Jurkat, Clone E6-1 (cell line): ENCODE measurements at places on chromosomes 1 and 21.
A peak's percentile ranks its signal among the peaks of the same experiment; 100 is the strongest.

GRCh38 chr1:1200876-1201810 lies 5.2 kb downstream of the TNFRSF18 start:
- DNase-seq: no peak

DNA sequence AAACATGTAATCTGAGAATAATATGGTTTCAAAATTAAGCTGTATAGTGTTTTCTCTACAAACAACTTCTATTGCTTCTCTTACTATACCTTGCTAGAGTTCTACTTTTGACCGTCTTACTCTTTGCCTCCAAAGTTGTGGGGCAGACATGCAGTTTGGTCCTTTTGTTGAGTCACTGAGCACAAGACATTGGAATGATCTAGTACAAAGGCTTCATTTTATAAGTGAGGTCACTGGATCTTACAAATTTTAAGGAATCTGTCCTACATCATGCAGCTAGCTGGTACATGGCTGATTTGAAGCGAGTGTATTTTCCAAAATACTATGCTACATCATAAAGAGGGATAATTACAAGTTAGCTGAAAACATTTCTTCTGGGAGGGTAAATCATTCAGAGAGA lies 28.8 kb downstream of the OR10J1 start:
- DNase-seq: no peak

- no peak for DNase-seq
Observed at GRCh38 chr1:231295938-231296337, 41.7 kb downstream of the EXOC8 start.

- no peak for DNase-seq
Observed at GRCh38 chr1:158942490-158942889, 11.1 kb downstream of the PYHIN1 start.

DNA sequence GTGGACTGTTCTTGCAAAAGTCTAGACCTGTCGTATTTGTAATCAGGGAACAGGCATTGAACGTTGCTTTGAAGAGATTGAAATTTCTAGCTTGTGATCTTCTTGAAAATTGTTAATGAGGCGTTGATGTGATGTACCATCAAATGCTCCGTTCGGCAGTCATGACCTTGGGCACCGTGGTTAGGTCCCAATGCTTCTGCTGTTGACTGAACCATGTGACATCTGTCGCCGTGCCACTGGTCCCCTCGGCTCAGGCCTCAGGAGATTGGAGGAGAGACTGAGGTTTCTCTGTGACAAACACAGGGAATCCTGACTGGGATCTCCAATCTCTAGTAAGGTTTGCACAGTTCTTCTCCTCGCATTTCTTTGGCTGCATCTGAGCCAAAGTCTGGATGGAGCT lies 18.1 kb upstream of the KCNAB2 start:
- DNase-seq: peak; percentile 40

DNA sequence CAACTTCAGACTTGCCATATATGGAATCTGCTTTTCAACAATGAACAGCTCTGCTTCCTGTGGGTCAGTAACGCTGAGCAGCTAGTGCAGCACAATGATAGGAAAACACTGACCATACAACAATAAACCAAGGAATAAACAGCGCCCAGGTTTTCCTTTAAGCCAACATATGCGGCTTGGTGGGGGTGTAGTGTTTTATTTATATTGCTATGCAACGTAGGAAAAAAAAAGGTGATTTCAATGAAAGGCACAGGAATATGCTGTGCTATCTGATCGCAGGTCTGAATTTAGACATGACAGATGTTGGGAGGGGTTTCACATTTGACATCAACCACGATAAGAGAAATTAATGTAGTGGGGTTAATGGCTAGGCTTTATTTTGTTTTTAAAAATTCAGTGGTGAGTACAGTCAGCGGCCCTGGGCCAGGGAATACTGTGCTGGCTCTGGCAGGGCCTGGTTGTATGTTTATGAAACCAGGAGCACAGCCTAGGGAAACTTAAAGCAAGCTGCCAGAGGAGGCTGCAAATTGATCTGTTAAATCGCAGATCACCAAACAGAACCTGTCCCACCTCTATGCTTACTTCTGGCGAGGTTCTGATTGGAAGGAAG lies 4.3 kb downstream of the TSPAN2 start:
- no peak for DNase-seq

DNA sequence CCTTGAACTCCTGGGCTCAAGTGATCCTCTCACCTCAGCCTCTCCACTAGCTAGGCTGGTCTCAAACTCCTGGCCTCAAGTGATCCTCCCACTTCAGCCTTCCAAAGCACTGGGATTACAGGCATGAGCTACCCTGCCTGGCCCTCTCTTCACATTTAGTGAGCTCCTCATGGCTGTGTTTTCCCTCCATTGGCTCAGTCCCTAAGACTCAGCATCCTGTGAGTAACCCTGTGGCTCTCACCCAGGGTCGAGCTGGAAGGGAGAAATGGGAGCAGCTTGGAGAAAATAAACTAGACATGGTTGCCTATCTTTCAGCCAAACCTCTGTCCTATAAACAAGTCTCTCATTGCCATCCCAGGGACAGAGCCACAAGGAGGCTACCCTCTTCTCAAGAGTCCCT lies 17.5 kb downstream of the NCF2 start:
- DNase-seq: no peak

GRCh38 chr1:14163246-14163645 lies 435.2 kb upstream of the KAZN start:
- DNase-seq: no peak

GRCh38 chr1:70090875-70091274 lies 114.5 kb downstream of the LRRC40 start:
- DNase-seq: no peak

DNA sequence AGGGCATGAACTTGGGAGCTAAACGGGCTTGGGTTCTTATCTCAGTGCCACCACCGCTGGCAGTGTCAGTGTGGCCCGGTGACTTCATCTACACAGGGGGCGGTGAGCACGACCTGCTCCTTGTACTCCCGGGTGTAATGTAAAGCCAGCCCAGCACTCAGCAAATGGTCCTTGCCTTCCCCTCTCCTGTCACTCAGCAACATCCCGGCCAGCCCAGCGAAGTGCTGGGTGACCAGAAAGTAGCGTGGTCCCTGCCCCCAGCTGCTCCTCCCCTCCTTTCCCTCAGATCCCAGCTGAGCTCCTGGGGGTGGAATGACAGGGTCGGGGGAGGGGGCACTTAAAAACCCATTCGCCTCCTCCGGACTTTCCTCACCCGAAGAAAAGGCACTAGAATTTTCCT lies 7.2 kb downstream of the KCNN3 start:
- no peak for DNase-seq

DNA sequence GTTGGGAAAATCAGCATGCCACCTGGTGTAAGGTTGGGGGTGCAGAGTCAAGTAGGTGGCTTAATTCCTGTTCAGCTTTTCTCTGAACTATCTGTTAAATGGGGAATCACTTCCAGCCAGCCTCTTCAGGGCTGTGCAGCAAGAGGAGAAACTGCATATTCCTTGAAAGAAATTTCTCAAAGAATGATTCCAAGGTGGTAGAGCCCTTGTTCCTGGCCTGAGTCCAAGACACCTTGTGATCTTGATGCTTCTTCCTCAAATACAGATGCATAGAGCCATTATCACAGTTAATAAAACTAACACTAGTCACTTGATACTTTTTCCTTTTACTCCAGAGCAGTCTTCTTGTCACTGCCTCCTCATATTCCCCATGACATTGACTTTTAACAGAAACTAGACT lies 5.2 kb downstream of the TXLNA start:
- no peak for DNase-seq

DNA sequence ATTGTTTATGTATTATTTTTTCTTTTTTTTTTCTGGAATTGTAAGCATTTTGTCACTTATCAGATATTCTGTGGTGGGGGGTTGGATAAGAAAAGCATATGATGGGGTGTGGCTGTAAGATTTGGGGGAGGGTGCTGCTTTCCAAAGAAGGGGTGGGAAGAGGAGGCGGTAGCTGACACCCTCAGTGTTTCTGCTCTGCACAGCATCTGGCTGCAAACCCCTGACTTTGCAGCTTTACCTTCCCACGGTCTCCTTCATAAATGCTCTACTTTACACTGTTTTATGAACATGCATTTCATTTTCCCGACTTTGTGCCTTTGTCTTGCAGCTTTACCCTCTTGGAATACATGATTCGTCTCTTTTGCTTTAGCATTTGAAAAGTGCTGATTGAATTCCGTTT lies 7.6 kb downstream of the FMN2 start:
- DNase-seq: no peak

DNA sequence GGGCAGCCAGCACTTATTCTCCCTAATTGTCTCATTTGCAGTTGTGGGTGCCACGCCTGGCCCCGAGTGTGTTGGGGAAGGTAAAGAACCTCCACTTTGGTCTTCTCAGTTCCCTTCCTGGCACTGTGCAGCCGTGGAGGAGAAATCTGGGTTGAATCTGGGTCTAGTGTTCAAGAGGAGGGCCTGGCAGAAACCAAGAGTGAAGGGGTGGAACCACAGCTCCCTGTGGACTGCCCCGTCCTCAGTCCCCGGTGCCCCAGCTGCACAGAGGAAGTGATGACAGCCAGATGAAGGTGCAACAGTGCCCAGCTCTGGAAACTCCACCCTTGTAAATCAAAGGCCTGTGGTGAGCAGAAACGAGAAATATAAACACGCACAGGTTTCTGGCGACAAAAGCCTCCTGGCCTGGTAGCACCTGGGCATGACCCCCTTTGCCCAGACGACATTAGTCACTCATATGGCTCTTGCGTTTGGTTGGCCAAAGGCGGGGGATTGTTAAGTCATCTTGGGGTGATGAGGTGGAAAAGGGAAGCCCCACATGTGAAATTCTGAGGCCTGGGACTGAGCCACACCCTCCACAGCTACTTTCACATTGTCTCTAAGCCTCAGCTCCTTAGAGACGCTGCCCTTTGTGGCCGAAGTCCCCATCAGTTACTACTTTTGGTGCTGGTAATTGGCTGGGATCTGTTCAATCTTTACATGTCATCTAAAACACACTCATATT lies 4.2 kb upstream of the ECE1 start:
- peak; percentile 66 for DNase-seq

DNA sequence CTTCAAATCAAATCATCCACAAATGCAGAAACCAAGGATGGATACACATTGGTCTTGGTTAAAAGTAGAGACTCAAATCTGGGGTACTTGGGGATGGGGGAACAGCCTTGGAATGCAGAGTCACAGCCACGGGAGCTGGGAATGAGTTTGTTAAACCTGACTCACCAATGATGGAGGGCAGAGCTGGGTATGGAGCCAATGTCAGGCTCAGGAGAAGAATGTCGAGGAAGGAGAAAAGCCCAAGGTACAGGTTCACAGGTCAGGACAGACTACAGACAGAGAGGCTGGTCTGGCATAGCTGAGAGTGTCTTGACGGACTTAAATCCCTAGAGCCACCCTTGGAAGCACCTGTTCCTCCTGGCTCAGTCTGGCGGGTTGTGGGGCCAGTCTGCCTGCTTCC lies 237.6 kb downstream of the NTNG1 start:
- DNase-seq: no peak

DNA sequence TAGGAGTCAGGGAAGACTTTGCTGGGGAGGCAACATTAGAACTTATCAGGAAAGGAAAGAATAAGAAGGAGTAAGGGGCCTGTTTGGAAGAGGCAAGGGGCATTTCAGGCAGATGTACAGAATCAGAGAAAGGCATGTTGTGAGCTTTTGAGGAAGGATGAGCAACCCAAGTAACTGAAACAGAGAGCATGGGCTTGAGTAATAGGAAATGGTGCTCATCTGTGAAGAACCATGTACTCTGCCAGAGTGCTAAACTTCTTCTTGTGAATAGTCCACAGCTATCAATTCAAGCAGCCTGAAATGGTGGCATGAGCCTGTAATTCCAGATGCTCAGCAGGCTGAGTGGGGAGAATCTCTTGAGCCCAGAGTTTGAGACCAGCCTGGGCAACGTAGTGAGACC lies 19.2 kb upstream of the PIGK start:
- no peak for DNase-seq

DNA sequence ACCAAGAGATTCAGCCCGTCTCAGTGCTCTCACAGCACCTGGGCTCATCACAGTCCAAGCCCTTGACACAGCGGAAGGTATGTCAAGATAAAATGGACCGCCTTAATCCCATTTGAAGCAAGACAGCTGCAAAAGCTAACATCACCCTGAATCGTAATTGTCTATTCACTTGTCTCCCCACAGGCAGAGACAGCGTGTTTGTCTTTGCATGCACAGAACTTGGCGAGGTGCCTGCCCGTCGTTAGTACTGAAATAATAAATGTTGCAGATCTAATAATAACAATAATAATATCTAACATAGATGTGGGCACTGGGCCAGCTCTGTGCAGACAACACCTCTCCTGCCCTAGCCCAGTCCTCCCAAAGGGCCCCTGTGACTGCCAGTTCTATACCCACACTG lies 271.7 kb downstream of the NPHP4 start:
- DNase-seq: no peak

GRCh38 chr1:20685099-20685662 lies 24.0 kb upstream of the DDOST start:
- no peak for DNase-seq

DNA sequence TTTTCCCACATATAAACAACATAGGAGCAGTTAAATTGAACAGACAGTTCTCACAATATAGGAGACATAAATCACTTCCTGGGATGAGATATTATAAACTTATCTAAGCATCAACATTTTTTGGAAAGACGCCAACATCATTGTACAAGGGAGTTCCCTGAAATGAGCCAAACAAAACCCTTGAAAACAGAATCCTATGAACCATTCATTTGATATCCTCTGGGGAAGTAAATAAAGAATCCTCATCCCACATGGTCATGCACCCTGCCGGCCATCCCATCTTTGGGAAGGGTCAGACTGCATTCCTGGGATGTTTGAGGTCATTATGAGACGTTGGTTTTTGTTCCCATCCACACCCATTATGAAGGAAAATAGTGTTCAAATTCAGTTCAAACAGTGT lies 111.8 kb upstream of the USP25 start:
- no peak for DNase-seq

DNA sequence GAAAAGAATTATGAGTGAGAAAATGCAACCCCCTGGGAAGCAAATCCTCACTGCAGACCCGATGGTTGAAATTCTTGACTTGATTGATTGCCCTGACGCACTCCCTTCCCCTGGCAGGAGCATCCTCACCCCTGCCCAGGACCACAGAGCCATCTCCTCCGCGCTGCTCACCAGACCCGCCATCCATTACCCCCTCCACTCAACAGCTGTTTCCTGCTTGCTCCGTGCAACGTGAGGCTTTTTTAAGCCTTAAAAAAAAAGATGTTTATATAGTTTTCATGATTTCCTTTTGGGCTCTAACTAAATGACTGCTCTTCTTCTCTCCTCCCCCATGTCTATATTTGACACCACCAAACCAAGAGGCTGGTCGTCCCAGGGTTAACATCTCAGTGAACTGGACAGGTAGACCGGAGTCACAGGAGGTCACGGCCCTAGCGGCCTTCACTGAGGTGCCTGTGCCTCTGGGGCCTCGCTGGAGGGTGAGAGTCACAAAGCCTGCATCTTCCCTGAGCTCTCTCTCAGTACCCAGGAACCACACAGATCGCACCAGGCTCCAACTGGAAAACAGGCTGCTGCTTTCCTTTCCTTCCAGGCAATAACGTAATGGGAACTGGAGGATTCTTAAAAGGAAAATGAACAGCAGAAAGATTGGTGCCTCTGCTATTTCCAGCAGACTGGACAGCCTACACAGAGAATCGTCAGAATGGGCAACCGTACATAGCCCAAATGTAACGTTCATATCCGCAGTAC lies 49.8 kb downstream of the ZBTB18 start:
- peak; percentile 11 for DNase-seq
